Stimulated activated CD8-positive, alpha-beta memory T cell treated with anti-CD3 and anti-CD28 coated beads, Interleukin-7, amount 100 ng/mL, for 1 hour (primary cell): ENCODE measurements at places on chromosomes 4 and X.
A peak's percentile ranks its signal among the peaks of the same experiment; 100 is the strongest.

DNA sequence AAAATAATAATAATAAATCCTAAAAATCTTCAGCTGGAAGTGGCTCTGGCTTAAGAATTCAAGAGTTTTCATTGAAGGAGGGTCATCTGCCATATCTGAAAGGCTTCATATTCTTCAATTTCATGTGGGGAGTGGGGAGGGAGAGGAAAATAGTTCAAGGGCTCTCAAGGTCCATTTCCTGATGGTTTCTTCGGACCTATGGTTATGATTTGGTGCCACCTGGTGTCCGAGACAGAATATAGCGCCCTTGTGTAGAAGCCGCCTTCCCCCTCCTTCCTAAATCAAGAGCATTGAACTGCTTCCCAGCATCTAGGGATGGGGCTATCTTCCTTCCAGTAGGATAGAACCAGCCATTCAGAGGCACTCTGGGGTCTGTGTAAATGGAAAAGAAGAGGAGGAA, 34.3 kb downstream of the NLGN3 start:
- DNase-seq: no peak

DNA sequence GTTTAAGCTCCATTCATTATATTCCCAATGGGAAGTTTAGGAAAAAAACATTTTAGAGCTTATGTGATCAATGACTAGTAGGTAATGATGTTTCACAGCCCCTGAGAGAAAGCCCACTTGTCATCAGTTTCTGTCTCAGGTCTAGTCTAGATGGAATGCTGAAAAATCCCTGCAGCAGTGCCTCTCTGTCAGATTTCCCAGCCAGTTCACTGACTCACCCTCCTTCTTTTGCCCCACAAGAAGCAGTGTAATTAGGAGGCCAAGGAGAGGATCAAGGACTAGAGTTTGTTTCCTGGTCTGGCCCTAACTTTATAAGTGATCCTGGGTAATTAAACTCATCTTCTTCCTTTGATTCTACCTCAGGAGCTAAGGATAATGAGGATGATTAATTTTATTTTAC, 118.7 kb upstream of the ANXA3 start:
- no peak for DNase-seq

DNA sequence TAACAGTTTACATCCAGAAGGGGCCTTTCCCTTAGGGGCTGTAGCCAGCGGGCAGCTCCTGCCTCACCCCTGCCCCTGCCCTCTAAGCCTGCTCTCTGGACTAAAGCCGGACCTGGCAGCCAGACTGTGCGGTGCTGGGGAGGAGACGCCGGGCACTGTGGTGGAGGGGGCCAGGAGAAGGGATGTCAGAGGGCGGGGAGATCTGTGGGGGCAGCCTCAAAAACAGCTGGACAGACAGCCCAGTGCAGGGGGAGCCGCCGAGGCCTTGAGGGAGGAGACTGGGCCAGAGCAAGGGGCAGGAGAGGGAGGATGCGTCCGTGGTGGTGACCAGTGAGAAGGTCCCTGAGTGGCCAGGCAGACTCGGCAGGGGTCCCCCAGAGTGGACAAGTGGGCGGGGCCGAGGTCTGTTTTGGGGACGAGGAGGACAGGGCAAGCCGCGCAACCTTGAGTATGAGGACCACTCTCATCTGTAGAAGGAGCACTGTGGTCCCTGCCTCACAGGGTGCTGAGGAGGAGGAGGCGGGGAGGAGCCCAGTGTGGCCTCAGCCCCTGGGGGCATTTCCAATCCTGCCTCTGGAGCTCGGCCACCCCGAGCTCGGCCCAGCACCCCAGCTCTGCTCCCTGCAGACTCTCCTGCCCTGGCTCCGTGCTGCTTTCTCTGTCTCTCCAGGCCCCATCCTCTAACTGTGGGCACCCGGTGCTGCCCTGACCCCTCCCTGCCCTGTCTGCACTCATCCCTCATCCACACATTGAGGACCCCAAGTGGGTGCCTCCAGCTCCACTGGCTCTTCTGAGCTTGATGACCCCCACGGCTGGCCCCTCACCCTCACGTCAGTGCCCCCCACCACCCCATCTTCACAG, 59.2 kb upstream of the NKX1-1 start:
- DNase-seq: no peak

- no peak for DNase-seq
Observed at GRCh38 chrX:44189116-44189515, 154.4 kb downstream of the EFHC2 start.

GRCh38 chr4:73213916-73214653, 44.5 kb downstream of the ANKRD17 start:
- DNase-seq: no peak

DNA sequence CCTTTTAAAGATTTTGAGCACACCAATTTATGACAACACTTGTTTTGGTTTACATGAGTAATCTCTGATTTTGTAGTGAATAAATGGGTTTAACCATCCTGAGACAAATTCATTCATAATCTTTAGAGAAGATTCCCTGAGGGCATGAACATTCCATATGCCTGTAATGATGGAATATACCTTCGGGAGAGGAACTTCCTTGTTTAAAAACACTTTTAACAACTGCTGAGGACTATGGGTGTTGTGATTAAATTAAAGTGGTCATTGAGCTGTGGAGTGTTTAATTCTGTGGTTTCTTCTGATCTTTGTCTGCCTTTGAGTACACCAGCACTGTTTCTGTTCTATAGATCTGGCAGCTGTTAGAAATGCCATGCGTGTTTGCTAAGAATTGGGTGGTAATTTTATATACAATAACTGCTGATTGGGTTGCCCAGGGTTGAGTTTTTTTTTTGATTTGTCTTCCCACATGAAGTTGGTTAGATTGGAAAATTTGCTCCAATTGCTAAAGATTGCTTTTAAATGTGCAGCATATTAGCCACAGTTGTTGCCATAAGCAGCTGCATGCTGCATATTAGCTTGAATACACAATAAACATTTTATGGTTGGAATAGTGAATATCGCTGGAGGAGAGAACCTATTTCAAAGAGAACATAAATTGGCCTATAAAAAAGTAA, 86.8 kb downstream of the DCLK2 start:
- DNase-seq: no peak

DNA sequence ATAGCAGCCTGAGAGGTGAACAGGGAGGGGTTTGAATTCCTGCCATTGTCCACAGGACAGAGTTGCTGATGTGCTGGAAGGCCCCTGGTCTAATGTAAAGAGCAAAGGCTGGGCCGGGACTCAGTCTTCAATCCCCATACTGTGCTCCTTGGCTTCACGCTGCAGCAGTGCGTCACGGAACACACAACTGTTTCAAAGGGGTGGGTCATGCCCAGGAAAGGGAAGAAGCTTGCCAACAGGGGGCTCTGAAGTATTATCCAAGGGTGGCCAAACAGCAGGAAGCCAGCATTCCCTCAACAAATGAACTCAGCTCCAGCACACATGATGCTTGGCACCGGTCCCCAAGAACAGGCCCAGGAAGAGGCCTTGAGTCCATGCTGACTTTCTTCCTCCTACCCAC, 122.5 kb downstream of the NFKB1 start:
- DNase-seq: no peak

DNA sequence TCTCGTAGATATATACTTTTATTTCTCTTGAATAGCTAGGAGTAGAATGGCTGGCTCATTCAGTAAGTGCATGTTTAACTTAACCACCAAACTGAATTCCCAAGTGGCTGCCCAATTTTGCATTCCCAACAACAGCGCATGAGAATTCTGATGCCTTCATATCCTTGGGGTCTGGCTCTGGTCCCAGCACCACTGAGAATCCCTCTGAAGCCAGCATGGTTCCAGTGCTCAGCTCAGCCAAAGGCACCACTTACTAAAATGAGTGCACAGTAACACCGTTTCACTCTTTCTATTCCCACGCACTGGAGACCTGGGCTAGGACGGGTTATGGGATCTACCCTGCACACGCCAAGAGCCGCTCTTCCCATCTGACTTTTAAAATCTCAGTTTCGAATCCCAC, 60.4 kb downstream of the CASP3 start:
- no peak for DNase-seq

DNA sequence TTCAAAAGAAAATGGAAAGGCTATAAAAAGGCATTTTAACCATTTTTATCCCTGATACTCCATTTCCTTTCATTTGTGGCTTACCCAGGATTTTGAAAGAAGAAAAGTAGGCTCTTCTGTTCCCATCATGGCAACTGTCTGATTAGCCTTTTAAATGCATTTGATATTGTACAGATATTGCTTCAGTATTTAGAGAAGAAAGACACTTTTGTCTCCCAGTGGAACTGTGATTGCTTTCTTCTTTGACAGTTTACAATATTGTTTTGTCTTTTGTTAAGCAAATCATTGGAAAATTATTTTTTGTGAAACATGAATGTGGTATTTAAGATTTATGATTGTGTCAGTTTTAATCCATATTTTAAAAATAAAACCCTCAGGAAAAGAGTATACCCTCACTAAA, 297.4 kb upstream of the TACR3 start:
- DNase-seq: no peak

GRCh38 chr4:105236916-105237311, 90.2 kb downstream of the TET2 start:
- DNase-seq: no peak

DNA sequence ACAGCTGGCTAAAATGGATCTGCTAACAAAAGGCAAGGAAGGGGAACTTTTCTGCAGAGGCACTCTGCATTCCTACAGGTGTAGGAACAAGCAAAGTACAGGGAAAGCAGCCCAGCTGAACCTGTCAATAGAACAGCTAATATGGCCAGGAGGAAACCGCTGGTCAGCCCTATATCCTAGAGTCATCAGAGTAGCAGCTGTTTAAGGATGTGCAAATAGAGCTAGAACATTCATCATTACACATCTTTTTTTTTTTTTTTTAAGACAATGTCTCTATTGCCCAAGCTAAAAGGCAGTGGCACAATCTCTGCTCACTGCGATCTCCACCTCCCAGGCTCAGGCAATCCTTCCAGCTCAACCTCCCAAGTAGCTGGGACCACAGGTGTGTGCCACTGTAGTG, 163.0 kb downstream of the BTC start:
- DNase-seq: no peak

DNA sequence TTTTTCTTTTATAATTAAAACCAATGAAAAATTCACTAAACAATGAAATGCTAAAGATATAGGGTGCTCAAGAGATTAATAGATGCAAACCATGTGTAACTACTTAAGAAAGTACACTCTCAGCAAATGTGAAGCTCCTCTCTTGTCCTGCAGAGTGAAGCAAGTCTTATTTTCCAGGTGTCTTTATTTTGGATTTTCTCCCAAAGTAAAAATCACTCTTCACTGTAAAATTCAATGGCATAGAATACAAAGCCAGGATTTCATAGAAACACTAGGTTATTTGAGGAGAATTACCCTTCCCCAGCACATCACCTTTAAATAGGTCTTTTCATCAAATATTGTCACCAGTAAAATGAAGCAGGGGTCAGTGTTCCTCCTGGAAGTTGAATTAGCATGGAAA, 57.0 kb upstream of the GIMD1 start:
- no peak for DNase-seq

DNA sequence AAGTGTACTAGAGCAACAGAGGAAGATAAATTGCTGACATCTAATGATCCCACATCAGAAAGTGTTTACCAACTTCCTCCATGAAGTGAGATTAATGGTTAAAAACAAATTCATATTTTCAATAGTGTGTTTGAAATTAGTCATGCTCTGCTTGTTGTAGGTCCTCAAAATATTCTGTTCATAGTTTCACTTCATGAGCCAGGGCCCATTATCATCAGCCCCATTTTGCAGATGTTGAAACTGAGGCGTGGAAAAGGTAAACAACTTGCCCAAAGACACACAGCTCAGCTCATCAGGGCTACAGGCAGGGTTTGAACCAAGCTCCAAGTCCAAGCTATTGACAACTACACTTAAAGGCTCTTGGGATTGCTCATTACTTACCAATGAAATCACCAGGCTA, 103.5 kb upstream of the PPARGC1A start:
- DNase-seq: no peak

DNA sequence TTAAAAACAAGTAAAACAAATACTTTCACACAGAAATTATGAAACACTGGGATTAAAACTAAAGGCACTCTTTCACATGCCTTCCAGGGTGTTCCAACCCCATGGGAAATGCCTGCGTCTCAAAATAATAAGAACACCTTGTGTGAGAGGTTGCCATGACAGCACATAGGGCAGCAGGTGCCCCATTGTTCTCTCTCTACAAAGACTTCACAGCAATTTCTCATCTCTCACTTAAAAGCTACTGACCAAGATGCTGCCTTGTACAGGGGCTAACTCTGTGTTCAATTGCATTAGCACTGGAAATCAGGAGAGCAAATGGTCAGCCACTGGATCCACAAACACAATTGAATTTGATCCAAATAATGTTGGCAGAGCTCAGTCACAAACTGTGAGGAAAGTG, 102.5 kb upstream of the GALNTL6 start:
- DNase-seq: no peak

GRCh38 chr4:127778102-127778501, 4.0 kb upstream of the HSPA4L start:
- no peak for DNase-seq

DNA sequence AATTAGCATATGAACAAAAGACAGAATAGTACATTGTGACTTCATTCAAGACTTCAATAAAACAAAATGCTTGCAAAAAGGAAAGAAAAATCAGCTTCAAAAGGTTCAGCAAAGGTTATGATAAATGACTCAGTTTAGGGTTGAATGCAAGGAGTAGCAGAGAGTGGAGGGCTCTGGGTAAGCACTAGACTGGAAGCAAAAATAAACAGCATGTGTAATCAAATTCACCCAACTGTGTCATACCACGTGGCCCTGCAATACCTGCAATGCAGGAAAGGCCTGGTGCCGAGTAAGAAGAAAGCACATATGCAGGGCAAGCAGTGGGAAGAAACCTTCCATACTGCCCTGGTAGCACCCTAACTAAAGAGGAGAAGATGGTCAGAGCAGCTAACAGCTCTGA, 88.7 kb downstream of the ATP11C start:
- DNase-seq: no peak

DNA sequence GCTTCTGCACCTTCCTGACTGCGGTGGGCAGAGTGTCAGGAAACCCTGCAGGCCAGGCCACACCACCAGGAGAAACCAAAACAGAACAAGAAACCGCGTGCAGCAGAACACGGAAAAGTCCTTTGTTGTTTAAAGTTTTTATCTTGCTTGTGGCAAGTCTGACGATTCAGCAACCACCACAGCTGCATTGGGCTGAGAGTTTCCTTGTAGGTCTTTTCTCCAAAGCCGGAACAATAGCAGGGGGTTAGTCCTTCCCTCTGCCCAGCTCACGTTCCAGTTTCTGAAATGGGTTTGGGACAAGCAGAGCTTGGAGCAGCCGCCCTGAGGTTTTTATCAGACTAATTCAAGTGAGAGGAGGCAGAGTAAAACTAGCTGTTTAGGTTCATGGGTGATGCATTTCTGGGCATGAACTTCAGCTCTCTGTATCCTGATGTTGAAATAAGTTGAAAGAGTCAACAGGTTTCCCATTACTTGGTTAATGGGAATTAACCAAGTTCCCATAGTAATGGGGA, 216.9 kb downstream of the PTTG2 start:
- DNase-seq: peak; percentile 20

GRCh38 chr4:114193624-114194399, 214.4 kb upstream of the ARSJ start:
- no peak for DNase-seq
